T-helper 2 cell treated with Interferon-gamma antibody and Interleukin-4, amounts not matched to agents 5 μg/mL and 100 μg/mL, for 36 hours (primary cell): ENCODE measurements at places on chromosomes 4 and X.

DNA sequence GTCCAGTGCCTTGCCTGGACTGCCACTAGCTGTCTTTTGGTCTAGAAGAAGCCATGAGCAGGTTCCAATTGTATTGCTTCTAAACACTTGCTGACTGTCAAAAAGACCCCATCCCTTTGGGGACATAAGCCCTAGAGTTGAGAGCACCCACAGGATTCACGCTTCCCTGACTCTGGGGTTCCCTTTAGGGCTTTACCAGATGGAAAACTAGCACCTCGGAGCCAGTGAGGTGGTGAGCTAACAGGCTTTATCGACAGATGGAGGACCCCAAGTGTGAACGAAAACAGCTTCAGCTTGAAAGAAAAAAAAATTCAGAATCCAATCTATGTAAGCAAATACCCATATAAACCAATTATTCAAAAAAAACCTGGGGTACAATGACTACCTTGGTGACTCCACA lies 90.8 kb downstream of the NAA11 start:
- no peak for DNase-seq

- DNase-seq, result no peak
Measured at GRCh38 chr4:148868191-148868590, 426.0 kb upstream of the NR3C2 start.

GRCh38 chrX:17187136-17187756 lies 187.8 kb upstream of the NHS start:
- DNase-seq, result no peak

- DNase-seq, result no peak
Measured at GRCh38 chrX:38086451-38087215, 80.3 kb downstream of the SYTL5 start.

- no peak for DNase-seq
Measured at GRCh38 chr4:41102414-41103092, 111.8 kb downstream of the APBB2 start.

- no peak for DNase-seq
Measured at GRCh38 chr4:106869551-106869950, 166.6 kb downstream of the DKK2 start.
